ENCODE measurements at places on chromosomes 3 and 15.

- DNase-seq = no peak
Observed at GRCh38 chr3:58536501-58537411, at the start of gene ACOX2. Gene ACOX2, minus strand, starts transcription at chr3:58537190. Its CDS starts 2,084 bp downstream, at chr3:58535106.

- DNase-seq = no peak
Observed at GRCh38 chr3:64473466-64473865, 214.3 kb downstream of the ADAMTS9 start.

- no peak for DNase-seq
Observed at GRCh38 chr3:181330257-181330656, 340.7 kb upstream of the DNAJC19 start.

GRCh38 chr3:122629763-122630162, 50.9 kb upstream of the PARP14 start:
- DNase-seq = no peak

- DNase-seq = peak; percentile 17
Observed at GRCh38 chr15:79872358-79873017, 24.3 kb downstream of the MTHFS start.

GRCh38 chr3:122915300-122916055, 112.1 kb downstream of the SEMA5B start:
- DNase-seq = no peak

GRCh38 chr3:159236321-159236720, 434.5 kb downstream of the MFSD1 start:
- no peak for DNase-seq

All from stimulated activated CD4-positive, alpha-beta T cell treated with anti-CD3 and anti-CD28 coated beads, Interleukin-1b, Interleukin-23, amount 100 ng/mL, for 1 hour (primary cell).